Mucosa of gallbladder (tissue), 1 donor: ENCODE measurements at places on chromosomes 6 and 20. TPM values are rescaled to one million over a fixed set of nuclear protein-coding genes. Genes with fewer than 3 reads are reported as not detected.

SLC22A7 gene
- total RNA-seq: 0.37 TPM

HCK gene
- total RNA-seq: 11.7 TPM

DNA sequence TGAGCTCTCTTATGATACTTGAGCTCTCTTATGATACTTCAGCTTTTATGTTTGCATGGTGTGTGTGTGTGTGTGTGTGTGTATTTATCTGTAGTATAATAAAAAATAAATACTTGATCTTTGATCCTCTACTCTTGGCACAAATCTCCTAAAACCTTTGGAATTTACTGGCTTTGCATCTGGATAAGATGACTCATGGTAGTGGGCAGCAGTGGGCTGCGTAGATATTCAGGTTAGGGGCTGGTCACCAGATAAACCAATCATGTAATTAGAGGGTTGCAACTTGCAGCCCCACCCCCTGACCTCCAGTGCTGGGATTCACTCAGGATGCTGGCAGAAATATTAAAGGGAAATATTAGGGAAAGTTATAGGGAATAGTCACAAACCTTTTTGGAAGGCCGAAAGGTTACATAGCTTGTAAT lies 151.9 kb upstream of the COL21A1 start:
- DNase-seq: no peak

DNA sequence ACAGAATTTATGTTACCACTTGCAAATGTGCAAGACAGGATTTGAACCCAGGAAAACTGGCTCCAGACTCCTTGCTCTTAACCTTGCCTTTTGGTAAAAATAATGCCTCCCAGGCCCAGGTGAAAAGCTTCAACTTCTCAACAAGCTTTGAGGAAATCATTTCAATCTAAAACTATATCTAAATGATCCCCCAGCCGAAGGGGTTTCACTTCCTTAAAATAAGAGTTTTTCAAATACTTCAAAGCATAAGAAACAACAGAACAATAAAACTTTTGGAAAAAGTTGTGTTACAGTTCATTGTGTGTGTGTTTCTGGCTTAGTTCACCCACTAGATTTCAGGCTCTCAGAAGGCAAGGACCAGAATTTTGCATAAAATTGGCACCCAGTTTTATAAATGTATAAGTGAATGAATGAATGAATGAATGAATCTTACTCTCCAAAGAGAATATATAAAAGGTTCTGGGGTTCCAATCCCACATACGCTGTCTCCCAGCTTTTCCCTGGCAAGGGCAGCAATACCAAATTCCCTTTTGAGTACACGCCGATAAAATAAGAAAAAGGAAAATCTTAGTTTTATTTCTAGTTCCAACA lies 5.4 kb downstream of the OR2H2 start:
- no peak for DNase-seq

DNA sequence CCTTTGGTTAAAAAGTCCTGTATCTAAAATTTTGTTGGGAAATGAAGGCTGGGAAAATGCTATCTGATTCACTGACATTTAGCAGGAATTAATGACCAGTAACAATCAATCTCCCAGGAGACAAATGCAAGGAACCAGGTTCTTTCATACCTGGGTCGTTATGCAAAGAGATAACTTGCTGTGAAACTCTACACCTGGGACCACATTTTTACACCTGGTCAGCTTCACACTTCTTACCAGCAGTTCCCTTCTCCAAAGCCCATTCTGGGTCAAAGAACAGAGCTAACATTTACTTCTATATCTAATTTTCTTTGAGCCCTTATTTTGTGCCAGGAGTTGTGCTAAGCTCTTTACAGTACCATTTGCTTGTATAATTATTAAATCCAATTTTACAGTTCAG lies 27.4 kb upstream of the STXBP5 start:
- DNase-seq: no peak

GRCh38 chr6:56483929-56484328 lies 158.8 kb downstream of the DST start:
- no peak for DNase-seq

GRCh38 chr6:51738614-51739013 lies 348.8 kb downstream of the PKHD1 start:
- DNase-seq: no peak

GRCh38 chr6:44674226-44675155 lies 287.0 kb downstream of the CDC5L start:
- DNase-seq: no peak
